ENCODE measurements at places on chromosomes 7 and 10.

- no peak for DNase-seq
These were observed 19.3 kb upstream of the FAM170B start for GRCh38 chr10:49153115-49153514.

GRCh38 chr10:63896992-63897391 lies 375.8 kb downstream of the REEP3 start:
- no peak for DNase-seq

GRCh38 chr10:35268791-35269257 lies 67.5 kb upstream of the CCNY start:
- no peak for DNase-seq

GRCh38 chr7:12703881-12704280 lies 16.4 kb downstream of the ARL4A start:
- DNase-seq, result no peak

DNA sequence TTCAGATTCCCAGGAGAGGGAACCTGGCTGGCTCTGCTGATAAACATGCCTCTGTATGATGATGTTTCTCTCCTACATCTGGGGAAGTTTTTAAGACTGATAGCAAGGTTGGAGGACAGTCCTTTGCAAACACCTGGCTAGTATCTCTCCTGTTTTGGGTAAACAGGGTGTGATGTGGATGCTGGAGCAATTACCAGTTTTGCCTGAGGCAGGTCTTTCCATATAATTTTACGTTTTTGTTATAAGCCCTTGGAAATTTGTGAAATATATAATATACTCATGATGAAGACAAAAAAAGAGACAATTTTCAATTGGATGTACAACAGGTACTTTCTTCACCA lies 138.6 kb downstream of the ADAM22 start:
- no peak for DNase-seq

- DNase-seq, result no peak
These were observed 50.8 kb downstream of the CYTH3 start for GRCh38 chr7:6221340-6222319.

GRCh38 chr7:100827330-100828226 lies at the start of gene EPHB4:
Gene EPHB4, minus strand, starts transcription at chr7:100827523. Its CDS starts 493 bp downstream, at chr7:100827030.
- DNase-seq, result peak; percentile 90

DNA sequence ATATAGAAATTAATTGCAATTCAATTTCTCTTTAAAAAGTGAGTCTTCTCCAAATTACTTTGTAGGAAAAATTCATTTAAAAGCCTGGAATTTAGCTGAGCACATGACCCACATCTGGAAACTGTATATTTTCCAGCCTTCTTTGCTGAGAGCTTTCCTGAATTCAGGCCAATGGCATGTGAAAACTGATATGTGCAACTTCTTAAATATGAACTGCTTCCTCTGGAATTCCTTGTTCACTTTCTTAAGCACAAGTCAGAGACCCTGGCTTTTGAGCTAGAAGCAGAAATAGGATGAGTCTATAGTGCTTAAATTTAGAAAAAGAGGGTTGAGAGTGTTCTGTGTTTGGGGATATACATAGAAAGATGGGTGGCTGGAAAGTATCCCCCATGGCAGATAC lies 365.1 kb upstream of the MTPN start:
- DNase-seq, result no peak

- no peak for DNase-seq
These were observed 17.6 kb upstream of the GPR26 start for GRCh38 chr10:123648595-123648994.

DNA sequence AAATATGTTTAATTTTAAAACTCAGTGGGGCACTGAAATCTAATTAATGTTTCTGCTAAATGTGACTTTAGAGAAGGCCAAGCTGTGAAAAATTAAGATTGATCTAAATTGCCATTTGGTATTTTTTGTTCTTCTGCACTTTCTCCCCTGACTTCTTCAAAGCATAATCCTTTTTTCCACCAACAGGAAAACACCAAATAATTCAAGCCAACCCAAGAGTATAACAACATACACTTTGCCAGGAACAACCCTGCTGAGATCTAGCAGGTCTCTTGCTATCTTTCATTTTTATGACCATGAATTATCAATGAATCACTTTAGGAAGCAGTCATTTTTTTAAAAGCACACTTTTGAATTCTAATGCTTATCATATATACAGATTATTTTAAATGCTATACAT lies 100.1 kb downstream of the USP6NL start:
- DNase-seq, result no peak

DNA sequence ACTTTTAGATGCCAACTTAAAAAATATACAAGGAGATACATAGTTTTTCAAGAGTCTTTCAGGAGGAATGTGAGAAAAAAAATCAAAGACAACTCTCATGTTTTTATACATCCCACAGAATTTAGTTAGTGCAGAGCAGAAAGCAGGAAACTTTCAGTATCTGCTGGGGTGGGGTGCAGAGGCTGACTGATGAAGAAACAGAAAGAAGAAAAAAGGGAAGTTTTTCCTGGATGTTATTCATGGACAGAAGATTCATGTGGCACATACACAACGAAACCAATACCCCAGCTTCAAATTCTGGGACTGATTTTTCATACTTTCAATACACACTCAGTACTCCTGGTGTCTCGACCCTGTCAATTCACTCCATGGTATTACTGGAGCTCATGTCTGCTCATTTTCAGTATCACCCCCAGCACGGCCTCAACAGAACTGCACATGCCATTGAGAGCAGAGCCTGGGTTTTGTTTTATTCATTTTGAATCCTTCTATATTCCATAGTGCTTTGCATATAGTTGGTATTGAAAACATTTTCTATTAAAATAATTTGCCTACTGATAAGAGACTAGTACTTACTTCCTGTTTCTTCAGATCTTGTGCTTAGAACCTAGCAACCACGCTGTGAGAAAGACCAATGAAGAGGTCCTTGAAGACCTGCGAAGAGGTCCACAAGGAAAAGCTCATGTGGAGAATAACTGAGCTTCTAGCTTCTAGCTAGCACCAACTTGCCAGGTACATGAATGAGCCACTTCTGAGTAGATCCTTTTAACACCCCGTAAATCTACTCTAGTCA lies 49.0 kb downstream of the NDUFB2 start:
- DNase-seq, result no peak

DNA sequence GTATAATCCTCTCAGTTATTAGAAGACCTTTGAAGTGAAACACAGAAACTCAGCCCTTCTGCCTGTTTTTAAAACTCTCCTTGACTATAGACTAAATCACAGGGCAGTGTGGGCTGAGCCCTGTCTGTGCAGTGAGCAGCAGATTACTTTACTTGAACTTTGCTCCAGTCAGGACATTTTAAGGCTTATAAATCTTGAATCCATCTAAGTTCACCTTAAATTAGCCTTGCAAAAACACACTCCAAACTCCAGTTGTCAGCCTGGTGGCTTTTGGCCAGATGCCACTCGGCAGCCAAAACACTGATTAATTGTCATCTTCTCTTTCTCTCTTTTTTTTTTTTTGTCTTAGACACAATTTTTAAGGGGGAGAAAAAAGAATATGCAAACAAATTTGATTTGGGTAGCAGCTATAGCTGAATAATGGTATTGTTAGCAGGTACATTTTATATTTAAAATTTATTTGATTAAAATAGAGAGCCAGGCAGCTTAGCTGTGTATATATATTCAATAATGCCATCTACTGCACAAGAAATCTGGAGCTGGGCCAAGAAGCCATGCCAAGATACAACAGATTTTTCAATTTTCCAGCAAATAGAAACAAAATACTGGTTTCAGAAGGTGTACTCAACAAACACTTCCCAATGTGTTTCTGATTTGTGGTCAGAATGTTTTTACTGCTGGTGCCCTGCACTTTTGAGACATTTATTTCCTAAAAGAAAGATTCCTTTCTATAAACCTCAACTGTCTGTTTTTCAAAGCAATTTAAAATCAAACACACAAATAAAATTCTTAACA lies 247.7 kb downstream of the TFEC start:
- no peak for DNase-seq

DNA sequence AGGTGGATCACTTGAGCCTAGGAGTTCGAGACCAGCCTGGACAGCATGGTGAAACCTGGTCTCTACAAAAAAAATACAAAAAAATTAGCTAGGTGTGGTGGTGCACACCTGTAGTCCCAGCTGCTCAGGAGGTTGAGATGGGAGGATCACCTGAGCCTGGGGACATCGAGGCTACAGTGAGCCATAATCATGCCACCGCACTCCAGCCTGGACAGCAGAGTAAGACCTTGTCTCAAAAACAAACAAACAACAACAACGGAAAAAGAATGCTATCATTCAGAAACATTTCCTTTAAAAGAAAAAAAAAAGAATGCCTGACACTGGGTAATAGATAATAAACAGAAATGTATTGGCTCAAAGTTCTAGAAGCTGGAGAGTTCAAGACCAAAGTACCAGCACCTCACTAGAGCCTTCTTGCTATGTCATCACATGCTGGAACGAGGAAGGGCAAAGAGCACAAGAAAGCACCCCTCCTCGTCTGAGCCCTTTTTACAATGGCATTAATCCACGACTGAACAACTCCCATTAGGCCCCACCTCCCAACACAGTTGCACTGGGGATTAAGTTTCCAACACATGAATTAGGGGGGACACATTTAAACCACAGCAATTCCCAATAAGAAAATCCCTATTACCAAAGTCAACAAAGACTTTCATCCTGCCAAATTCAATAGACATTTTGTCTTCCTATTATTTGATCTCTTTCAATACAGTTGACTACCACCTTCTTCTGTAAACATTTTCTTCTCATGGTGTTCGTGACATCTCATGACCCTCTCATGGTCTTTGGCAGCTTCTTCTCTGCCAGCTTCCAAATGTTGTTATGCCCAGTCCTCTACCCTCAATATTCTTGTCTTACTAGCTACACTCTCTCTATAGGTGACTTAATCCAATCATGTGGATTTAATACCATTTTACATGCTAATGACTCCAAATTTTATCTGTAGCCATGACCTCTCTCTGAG lies 20.0 kb downstream of the AKR1D1 start:
- DNase-seq, result no peak

DNA sequence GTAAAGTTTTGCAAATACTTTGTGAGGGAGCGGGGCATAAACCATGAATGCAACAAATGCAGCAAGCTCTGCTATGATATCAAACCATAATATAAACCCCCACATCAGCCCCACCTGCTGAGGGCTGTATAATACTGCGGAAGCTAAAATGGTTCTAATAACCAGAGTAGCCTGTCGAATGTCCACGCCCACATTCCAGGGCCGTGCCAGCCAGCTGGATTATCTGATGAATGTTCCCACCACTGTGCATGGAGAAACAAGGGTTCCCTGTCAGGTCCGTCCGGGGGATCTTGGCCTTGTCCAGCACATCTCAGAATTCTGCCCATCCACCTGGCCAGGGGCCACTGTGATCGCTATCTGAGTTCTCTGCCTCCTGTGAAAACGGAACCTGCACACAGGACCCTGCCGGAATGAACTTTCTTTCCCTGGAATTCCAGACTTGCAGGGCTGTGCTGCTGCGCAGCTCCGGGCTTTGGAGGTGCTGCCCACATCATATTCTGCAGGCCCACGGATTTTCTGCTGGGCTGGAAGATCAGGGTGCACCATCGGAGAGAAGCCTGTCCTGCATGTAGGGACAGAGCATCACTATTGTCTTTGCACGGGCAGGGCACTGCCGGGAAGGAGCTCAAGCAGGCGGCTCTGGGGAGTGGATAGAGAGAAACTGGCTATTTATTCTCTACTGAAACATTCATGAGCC lies 77.0 kb upstream of the GNA12 start:
- DNase-seq, result no peak

- DNase-seq, result no peak
These were observed 224.5 kb downstream of the PCDH15 start for GRCh38 chr10:54576541-54576940.

GRCh38 chr10:95350830-95351228 lies 60.0 kb upstream of the PDLIM1 start:
- peak; percentile 60 for DNase-seq

GRCh38 chr10:74957285-74957961 lies 131.0 kb downstream of the KAT6B start:
- DNase-seq, result no peak

GRCh38 chr10:120506674-120507073 lies 49.6 kb downstream of the PLPP4 start:
- no peak for DNase-seq

- DNase-seq, result no peak
These were observed 120.4 kb upstream of the RAB11FIP2 start for GRCh38 chr10:118167056-118167700.

DNA sequence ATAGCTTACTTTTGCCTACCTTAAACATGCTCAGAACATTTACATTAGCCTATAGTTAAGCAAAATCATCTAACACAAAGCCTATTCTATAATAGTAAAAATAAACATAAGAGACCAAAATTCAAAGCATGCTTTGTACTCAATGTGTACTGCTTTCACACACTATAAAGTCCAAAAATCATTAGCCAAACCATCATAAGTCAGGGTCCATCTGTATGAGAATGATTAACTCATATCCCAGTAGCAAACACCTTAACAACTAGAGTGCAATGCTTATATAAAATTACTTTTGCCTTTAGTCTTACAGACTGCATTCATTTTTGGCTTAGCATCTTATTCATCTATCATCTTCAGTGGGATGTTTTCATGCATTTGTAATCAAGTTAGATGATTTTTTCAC lies 49.4 kb upstream of the VWC2 start:
- DNase-seq, result no peak

- DNase-seq, result peak; percentile 1
These were observed 30.1 kb downstream of the BTAF1 start for GRCh38 chr10:91953600-91954160.

GRCh38 chr10:122515022-122515424 lies 45.5 kb upstream of the DMBT1 start:
- DNase-seq, result no peak

- no peak for DNase-seq
These were observed 35.7 kb downstream of the AGK start for GRCh38 chr7:141586878-141587277.

DNA sequence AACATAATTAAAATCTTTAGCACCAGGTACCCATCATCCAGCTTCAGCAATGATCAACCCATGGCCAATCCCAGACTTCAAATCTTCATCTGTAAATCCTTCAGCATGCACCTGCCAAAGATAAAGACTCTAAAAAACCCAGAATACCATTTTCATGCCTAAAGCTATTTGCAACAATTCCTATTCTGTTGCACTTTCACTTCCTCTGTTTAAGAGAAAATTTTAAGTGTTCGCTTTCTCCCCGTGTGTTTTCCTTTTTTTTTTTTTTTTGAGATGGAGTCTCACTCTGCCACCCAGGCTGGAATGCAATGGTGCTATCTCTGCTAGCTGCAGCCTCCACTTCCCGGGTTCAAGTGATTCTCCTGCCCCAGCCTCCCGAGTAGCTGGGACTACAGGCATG lies 31.8 kb upstream of the HTR5A start:
- DNase-seq, result no peak

GRCh38 chr10:78470267-78471103 lies 436.8 kb downstream of the RPS24 start:
- peak; percentile 28 for DNase-seq

- DNase-seq, result no peak
These were observed 90.1 kb downstream of the SNX10 start for GRCh38 chr7:26381476-26382353.

- DNase-seq, result no peak
These were observed 33.8 kb downstream of the SPAG6 start for GRCh38 chr10:22379059-22379458.

- DNase-seq, result no peak
These were observed 465.6 kb upstream of the IGFBP3 start for GRCh38 chr7:46386428-46387399.

Measured in HepG2 (cell line).